ENCODE measurements at places on chromosomes 4 and X. TPM values are rescaled to one million over a fixed set of nuclear protein-coding genes. Genes with fewer than 3 reads are reported as not detected.

The F11 gene
- total RNA-seq = not detected

The GRID2 gene
- total RNA-seq = not detected

The TEX13C gene
- not detected for total RNA-seq

The PPEF2 gene
- total RNA-seq = not detected

The FDCSP gene
- total RNA-seq = not detected

The SHISA3 gene
- not detected for total RNA-seq

Measured in bronchial epithelial cell (primary cell).